ENCODE measurements at places on chromosomes 11 and 22.
A peak's percentile ranks its signal among the peaks of the same experiment; 100 is the strongest.

GRCh38 chr11:128686021-128686741, 7.7 kb upstream of the FLI1 start:
- no peak for DNase-seq

- no peak for DNase-seq
These were observed 111.2 kb downstream of the ZNF280B start for GRCh38 chr22:22397292-22397870.

DNA sequence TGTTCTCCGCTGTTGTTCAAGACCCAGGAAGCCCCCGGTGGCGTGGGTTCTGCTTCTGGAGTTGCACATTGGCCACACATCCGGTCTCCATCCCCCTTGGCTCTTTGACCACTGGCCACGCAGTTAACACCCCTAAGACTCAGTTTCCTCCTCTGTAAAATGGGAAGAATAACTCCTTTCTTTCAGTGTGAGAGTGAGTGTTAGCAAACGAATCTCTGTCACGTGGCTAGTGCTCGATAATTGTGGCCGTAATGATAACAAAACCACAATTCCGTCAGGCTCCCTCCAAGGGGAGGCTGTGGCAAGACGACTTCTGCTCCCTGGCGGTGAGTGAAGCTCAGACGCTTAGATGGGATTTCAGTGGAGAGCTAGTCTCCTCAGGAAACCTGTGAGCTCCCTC, 315.2 kb upstream of the B3GAT1 start:
- DNase-seq: no peak

- DNase-seq: no peak
These were observed 63.4 kb downstream of the RCN1 start for GRCh38 chr11:32154275-32154674.

- DNase-seq: no peak
These were observed 1375.6 kb upstream of the TENM4 start for GRCh38 chr11:80816454-80816847.

GRCh38 chr11:30477061-30477460, 109.1 kb downstream of the MPPED2 start:
- no peak for DNase-seq

DNA sequence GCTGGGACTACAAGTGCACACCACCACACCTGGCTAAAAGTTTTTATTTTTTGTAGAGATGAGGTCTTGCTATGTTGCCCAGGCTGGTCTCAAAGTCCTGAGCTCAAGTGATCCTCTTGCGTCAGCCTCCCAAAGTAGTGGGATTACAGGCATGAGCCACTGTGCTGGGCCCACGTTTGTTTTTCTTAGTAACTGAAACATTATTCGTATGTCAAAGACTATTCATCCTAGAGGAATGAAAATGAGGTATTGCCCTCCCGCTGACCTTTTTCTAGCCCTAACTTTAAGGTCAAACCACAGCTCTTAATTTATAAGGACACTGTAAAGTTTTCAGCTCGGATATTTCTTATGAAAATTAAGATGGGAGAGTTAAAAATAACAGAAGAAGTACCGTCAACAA, 33.2 kb upstream of the PAX6 start:
- no peak for DNase-seq

- peak; percentile 64 for DNase-seq
These were observed 5.7 kb downstream of the CTSD start for GRCh38 chr11:1757861-1758610.

DNA sequence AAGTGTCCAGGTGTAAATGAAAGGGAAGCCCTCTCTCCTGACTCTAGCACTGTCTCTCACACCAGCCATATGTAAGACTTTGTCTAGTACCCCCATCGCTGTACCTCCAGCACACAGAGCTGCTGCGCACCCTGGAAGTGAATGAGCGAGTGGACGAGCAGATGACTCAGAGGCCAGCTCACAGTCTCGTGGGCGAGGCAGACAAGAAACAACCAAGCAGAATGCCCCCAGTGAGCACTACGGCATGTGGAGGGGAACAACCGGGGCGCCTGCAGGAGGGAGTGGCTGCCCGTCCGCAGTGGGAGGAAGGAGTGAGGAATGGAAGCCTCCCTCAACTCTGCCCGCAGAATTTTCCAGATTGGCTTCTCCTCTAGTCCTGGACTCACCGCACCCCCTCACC, 46.4 kb downstream of the MCM5 start:
- no peak for DNase-seq

DNA sequence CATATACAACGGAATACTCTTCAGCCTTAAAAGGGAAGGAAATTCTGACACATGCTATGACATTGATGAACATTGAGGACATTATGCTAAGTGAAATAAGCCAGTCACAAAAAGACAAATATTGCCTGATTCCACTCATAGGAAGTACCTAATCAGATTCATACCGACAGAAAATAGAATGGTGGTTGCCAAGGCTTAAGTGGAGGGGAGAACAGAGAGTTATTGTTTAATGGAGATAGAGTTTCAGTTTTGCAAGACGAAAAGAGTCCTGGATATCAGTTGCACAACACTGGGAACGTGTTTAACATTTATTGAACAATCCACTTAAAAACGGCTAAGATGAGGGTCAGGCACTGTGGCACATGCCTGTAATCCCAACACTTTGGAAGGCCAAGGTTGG, 45.6 kb upstream of the HIPK3 start:
- DNase-seq: no peak

GRCh38 chr11:70176940-70177689, 26.0 kb upstream of the FADD start:
- DNase-seq: peak; percentile 60

- peak; percentile 76 for DNase-seq
These were observed 734 bp downstream of the PPP1R14B start for GRCh38 chr11:64245797-64246620.

DNA sequence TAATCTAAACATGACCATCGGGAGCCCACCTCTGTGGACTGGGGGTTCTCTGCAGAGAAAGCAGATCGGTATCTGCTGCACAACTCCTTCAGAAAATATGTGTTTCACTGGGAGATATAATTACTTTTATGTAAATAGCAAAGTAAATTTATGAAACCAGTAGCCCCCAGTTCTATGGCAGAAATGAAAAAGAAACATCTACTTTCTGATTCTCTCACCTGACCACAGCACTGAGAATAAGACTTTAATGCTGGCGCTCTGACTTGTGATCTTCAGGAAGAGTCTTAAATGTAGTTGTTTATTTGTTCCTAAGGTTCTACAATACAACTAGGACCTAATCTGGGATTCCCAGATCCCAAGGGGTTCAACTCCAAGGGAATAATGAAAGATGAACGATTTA, 518.0 kb downstream of the DLG2 start:
- DNase-seq: no peak

GRCh38 chr11:20160425-20161229, at the start of gene DBX1:
TSS of gene DBX1 (minus strand) at chr11:20160475. CDS start at chr11:20160324, 151 bp downstream.
- DNase-seq: no peak

GRCh38 chr11:122672892-122673291, 17.4 kb downstream of the UBASH3B start:
- DNase-seq: peak; percentile 60

- DNase-seq: no peak
These were observed 58.3 kb downstream of the MRTFA start for GRCh38 chr22:40578171-40578570.

GRCh38 chr11:32658639-32659406, 75.2 kb downstream of the EIF3M start:
- no peak for DNase-seq

DNA sequence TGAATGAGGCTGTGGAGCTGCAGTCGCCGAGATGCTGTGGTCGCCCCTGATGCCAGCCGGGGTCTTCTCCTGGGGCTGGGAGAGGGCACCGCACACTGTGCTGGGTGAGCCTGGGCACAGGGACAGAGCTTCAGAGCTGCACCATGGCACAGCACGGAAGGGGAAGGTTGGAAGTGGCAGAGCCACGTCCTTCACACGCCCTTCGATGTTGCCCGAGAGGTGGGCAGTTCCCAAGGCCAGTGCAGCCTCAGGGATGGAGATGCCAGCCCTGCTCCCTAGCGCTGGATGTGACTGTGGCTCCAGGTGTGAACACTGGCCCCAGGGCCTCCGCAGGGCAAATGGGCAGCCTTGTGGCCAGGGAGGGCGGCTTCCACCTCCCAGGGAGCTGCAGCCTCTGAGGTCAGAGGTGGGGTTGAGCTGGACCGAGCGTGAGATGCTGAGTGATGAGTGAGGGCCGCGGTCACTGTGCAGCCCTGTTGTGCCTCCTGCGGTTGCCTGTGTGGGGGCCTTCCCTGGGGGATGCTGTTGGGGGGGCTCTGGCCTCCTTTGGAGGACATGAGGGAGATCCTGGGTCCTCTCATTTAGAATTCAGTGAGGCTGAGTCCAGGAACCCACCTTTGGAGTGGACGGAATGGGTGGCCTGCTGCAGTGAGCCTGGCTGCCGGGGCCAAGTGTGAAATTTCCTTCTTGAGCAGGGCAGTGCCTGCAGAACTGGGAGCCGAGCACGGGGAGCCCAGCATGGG, 1090.0 kb downstream of the BRD1 start:
- no peak for DNase-seq

GRCh38 chr11:65777241-65777640, 3.5 kb downstream of the AP5B1 start:
- no peak for DNase-seq

DNA sequence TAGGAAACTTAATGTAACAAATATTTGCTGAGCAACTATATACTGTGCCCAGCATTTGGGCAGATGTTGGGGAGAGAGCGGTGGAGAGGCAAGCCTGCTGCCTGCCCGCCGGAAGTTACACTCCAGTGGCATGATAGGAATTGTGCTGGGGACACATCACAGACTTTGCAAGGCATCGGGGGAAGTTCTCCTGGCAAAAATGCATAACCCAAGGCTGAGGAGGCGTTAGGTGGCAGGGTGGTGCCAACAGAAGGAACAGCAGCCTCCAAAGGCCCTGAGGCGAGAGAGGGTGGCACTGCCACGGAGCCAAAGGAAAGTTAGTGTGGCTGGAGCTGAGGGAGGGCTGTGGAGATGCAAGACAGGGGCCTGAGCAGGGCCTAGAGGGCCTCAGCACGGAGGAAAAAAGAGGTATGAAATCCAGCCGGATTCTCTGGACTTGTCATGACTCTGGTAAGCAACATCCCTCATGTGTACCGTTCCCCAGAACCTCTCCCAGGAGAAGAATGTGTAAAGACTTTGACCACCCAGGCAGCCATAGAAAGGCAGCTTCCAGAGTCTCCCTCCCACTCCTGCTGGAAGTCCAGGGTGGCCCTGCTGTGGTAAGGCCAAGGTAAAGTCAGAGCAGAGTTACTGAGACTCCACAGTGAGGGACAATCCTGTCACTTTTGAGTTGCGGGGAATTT, 76.1 kb upstream of the RAB1B start:
- no peak for DNase-seq

- peak; percentile 28 for DNase-seq
These were observed 414.9 kb downstream of the TBC1D22A start for GRCh38 chr22:47177334-47177815.

DNA sequence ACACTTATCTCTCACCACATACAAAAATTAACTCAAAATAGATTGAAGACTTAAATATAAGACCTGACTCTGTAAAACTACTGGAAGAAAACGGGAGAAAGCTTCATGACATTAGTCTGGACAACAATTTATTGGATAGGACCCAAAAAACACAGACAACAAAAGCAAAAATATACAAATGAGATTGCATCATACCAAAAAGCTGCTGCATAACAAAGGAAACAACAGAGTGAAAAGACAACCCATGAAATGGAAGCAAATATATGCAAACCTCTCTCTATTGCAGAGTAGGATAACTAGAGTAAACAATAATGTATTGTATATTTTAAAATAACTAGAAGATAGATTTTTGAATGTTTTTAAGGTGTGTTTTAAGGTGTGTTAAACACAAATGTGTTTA, 11.2 kb downstream of the MRGPRX2 start:
- DNase-seq: no peak

- DNase-seq: no peak
These were observed 12.4 kb downstream of the SLC25A17 start for GRCh38 chr22:40806711-40807110.

DNA sequence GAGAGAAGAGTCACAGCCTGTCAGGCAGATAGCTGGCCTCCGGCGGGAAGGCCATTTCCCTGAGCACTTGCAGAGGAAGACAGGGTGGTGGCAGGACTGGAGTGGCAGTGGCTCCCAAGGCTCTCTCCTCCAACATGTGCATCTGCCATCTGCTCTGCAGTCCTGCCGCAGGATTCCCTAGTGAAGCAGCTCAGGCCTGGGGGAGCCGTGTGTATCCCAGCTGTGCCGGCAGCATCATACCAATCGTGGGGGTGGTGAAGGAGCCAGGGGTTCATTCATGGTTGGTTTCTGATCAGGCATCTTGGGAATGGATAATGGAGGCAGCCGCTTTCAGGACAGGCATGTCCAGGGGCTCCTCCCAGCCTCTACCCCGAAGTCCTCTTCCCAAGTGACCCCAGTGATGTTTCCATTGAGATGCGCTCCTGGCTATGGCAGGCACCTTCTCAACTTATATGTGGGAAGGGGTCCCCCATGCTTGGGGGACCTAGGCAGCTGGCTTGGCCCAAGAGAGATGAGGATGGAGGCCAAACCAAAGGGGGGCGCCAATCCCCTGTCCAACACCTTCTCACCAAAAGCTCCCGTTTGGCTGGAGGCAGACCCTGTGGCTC, 6.1 kb downstream of the TAGLN start:
- DNase-seq: no peak

DNA sequence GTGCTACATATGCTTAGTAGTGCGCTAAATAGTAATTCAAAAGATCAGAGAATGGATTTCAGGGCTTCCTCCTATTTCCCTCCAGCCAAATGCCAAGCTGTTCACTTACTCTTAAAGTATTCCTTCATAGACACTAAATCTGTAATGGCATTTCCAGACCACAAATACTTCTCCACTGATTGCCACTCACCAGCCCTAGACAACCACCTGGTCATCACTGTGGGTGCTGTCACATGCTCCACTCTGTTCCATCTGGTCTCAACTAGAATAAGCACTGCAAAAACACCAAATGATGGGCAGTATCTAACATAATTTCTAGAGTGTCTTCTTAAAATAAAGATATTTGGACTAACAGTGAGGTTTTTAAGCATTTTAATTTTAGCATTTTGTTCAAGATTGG, 341.3 kb downstream of the AASDHPPT start:
- no peak for DNase-seq

GRCh38 chr11:14127679-14128078, 165.2 kb downstream of the SPON1 start:
- no peak for DNase-seq

DNA sequence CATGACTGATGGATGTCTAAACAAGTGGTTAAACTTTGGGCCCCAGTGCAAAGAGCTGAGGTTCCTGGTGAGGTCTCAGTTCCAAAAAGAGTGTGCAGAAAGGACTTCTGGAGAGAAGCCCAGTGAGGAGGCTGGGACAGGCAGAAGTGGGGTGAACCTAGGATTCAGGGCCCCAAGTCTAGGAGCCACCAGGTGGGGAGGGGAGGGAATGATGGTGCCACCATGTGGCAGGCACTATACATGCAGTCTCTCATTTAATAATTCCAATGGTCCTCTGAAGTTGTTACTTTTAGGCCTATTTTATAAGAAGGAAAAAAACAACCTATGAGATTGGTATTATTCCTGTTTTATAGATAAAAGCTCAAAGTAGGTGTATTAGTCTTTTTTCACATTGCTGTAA, 102.0 kb downstream of the INSC start:
- no peak for DNase-seq

DNA sequence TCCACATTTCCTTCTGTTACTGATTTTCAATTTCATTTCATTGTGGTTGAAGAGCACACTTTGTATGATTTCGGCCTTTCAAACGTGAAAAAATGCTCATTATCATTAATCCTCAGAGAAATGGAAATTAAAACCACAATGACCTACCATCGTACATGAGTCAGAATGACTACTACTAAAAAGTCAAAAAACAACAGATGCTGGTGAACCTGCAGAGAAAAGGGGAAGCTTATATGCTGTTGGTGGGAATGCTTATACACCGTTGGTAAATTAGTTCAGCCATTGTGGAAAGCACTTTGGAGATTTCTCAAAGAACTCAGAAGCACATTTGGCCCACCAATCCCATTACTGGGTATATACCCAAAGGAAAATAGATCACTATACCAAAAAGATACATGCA, 57.6 kb downstream of the DLG2 start:
- DNase-seq: no peak
